ENCODE measurements at places on chromosomes 3 and 15. TPM values are rescaled to one million over a fixed set of nuclear protein-coding genes. Genes with fewer than 3 reads are reported as not detected.
A peak's percentile ranks its signal among the peaks of the same experiment; 100 is the strongest.

DNA sequence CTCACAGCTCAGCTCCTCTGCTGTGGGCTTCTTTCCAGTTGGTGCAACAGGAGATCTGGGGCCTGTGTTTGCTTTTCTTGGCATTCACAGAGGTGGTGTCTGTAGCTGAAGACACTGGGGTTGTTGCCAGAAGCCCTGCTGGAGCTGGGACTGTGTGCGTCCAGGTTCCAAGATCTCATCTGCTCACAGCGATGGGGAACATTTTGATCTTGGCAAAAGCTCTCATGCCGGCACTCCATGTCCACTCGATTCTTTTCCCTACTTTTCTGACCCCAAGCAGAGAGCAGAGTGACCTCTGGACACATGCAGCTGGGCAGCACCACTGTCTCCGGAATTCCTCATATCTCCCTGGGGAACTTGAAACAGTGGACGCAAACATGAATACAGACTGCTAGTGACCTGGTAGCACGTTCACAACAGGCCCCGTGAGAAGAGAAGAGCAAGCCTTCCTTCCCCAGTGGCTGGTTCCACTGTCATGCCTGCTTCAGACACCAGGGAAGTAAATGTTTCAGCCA, 36.1 kb upstream of the MECOM start:
- peaks cover 19% of the 10 kb centered on the region for H3K27me3 ChIP-seq
- H3K27ac ChIP-seq: no peak overlapping the region
- no peak for DNase-seq
- H3K4me3 ChIP-seq: no peak overlapping the region

DNA sequence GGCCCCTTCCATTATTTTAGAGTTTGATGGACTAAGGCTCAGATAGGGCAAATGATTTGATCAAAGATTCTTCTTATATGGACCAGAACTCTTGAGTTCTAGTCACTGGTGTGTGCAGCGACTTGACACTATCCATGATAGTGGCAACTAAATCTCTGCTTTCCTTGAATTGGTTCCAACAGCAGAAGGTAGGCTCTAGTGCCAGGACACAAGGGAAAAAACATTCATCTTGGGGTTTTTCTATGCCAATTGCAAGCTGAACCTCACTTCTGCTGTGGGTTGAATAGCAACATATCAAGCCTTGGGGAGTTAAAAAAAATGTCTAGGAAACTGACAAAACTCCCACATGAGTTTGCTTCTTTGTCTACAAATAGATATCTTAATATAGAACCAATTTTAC, 35.1 kb downstream of the CTXND1 start:
- no peaks in the 10 kb centered on the region for H3K36me3 ChIP-seq
- no peak overlapping the region for H3K27ac ChIP-seq
- DNase-seq: no peak
- no peak overlapping the region for H3K4me3 ChIP-seq

DNA sequence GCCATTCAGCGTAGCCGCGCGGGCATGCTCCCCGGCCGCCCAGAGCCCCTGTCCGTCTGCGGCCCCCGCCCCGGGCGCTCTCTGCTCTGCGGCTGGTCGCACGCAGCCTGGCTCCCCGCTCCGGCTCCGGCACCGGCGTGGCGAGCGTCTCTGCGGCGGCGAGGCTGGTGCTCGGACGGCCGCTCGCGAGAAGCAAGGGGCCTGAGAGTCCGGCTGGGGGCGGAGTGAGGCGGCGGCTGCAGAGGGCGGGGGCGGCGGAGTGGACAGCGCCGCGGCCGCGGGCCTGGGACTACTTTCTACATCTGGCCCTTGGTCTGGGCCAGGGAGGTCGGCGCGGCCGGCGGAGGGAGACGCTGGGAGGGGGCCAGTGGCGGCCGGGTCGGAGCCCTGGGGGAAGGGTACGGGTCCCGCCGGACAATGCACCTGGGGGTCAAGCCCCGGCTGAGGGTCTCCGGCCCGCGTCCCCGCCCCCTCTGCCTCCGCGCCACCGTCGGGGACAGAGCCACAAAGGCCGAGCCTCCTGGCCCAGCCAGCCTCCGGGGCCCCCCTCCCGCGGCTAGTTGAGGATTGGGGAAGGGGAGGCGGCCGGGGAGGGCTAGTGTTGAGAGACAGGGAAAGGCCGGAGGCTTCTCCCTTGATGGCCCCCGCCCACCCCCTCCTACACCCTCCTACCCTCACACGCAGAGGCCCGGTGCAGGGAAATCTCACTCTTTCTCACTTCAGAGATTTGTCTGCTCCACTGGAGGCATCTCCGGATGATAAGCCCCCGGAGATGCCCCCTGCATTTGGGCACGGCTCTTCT, at the start of gene PRTG:
Gene PRTG (minus strand): TSS at position 226 of the 802 bp plus-strand sequence. CDS start 221 bp downstream, at position 5.
- DNase-seq: no peak
- H3K27me3 ChIP-seq: peaks cover 30% of the 10 kb centered on the region
- H3K4me1 ChIP-seq: peaks cover 3% of the 10 kb centered on the region
- no peaks in the 10 kb centered on the region for H3K36me3 ChIP-seq

DNA sequence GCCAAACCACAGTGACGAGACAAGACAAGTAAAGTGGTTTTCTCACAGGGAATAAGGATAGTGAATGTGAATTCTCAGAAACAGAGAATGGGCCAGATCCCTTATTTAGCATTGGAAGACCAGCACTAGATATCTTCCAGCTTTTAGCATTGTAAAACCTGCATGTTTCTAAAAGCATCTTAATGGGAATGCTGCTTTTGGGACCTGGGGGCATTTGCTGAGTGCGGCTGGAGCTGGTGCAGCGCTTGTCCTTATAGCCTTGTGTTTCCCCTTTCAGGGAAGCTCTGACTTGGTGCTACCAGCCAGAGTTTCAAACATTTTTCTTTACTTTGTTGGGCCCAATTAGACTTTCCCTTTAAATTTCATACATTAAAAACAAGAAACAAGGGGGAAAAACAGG, 52.9 kb downstream of the CLSTN2 start:
- no peaks in the 10 kb centered on the region for H3K4me1 ChIP-seq
- no peak overlapping the region for H3K4me3 ChIP-seq
- no peak for DNase-seq
- no peak overlapping the region for H3K27ac ChIP-seq
- H3K36me3 ChIP-seq: no peaks in the 10 kb centered on the region
- no peaks in the 10 kb centered on the region for H3K27me3 ChIP-seq

DNA sequence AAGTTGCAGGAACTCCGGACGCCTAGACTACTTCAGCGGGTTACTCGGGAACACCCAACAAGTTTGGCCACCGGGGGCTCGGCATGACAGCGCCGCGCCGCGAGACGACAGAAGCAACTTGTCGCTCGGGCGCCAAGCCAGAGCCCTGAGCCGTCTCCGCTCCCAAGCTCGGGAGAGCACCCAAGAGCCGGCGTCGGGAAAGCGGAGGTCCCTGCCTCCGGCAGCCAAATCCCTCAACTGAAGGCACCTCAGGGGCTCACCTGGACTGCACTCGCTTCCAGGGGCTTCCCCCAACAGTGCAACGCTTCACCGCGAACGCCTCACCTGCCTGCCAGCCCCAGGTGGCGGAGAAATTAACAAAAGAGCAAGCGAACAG, 640 bp downstream of the MB21D2 start:
- peaks cover 77% of the 10 kb centered on the region for H3K27me3 ChIP-seq
- peaks cover 25% of the 10 kb centered on the region for H3K4me1 ChIP-seq
- peak; percentile 45 for DNase-seq
- H3K4me3 ChIP-seq: peak overlapping the region; percentile 80
- H3K27ac ChIP-seq: peak overlapping the region; percentile 70
- H3K36me3 ChIP-seq: no peaks in the 10 kb centered on the region

DNA sequence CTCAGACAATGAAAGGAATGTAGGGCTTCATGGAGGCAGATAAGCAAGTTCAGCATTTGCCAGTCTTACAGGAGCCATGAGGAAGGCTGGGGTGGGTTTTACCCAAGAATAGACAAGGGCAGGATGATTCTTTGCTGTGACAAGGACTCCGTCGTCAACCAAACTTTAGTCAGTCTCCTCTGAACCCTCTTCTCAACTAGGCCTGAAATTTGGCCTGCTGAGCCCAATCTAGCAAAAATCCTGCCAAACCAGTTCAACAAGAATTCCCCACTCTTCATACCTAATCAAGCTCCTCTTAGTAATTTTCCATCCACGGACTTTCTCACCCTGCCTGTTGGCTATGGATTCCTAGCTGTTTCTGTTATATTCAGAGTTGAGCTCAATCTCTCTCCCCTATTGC, 280.5 kb downstream of the TBL1XR1 start:
- no peak overlapping the region for H3K4me3 ChIP-seq
- no peaks in the 10 kb centered on the region for H3K27me3 ChIP-seq
- DNase-seq: no peak

DNA sequence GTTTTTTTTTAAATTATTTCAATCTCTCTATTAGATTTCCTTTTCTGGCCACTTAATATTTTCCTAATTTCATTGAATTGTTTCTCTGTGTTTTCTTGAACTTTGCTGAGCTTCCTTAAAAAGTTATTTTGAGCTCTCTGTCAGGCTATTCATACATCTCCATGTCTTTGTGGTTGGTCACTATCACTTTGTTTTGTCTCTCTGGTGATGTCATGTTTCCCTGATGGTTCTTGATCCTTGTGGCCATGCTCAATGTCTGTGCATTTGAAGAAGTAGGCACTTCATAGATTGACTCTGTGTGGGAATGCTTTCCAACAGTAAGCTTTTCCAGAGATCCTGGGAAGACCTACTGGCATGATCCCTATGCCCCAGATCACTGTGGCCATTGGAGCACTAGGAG, 18.6 kb downstream of the CD200R1 start:
- H3K27me3 ChIP-seq: no peaks in the 10 kb centered on the region
- H3K4me3 ChIP-seq: no peak overlapping the region
- peaks cover 35% of the 10 kb centered on the region for H3K36me3 ChIP-seq
- peaks cover 20% of the 10 kb centered on the region for H3K4me1 ChIP-seq
- no peak for DNase-seq

DNA sequence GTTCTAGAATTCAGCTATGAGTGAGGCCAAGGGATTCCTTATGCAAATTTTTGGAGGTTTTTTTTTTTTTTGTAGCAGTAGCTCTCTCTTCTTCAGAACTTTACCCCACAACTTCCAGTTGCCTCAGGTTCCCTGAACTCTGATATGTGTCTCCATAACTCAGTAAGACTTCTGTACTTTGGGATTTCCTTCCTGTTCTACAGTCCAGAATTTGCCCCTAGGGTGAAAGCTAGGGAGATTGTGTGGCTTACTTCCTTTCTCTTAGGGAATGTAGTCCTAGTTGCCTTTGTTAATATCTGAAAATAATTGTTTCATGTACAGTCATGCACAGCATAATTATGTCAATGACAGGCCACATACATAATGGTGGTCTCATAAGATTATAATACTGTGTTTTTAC, 30.8 kb downstream of the LRRC28 start:
- peaks cover 20% of the 10 kb centered on the region for H3K36me3 ChIP-seq
- DNase-seq: no peak
- no peak overlapping the region for H3K27ac ChIP-seq
- H3K4me3 ChIP-seq: no peak overlapping the region
- peaks cover 32% of the 10 kb centered on the region for H3K4me1 ChIP-seq

- H3K27me3 ChIP-seq: no peaks in the 10 kb centered on the region
- peak overlapping the region; percentile 39 for H3K27ac ChIP-seq
- peaks cover 55% of the 10 kb centered on the region for H3K4me1 ChIP-seq
- H3K36me3 ChIP-seq: peaks cover 12% of the 10 kb centered on the region
- H3K4me3 ChIP-seq: peak overlapping the region; percentile 12
Observed at GRCh38 chr3:31220431-31220830, 312.3 kb upstream of the STT3B start.

- no peaks in the 10 kb centered on the region for H3K4me1 ChIP-seq
- H3K4me3 ChIP-seq: no peak overlapping the region
- no peaks in the 10 kb centered on the region for H3K36me3 ChIP-seq
- no peak for DNase-seq
Observed at GRCh38 chr3:66066963-66067617, 28.4 kb upstream of the MAGI1 start.

DNA sequence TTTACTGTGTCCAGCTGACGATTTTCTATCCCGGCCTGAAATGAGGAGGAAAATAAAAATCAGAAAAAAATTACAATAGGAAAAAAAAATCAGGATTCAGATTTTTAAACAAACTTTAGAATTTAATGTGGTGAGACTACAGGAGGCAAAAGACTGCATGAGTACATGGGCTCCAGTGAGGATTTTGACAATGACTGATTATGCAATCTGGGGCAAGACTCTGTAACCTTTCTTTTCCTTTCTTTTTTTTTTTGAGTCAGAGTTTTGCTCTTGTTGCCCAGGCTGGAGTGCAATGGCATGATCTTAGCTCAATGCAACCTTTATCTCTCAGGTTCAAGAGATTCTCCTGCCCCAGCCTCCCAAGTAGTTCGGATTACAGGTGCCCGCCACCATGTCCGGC, 29.9 kb downstream of the SPG11 start:
- H3K4me3 ChIP-seq: no peak overlapping the region
- H3K27me3 ChIP-seq: no peaks in the 10 kb centered on the region
- peak overlapping the region; percentile 73 for H3K27ac ChIP-seq
- H3K4me1 ChIP-seq: peaks cover 17% of the 10 kb centered on the region

DNA sequence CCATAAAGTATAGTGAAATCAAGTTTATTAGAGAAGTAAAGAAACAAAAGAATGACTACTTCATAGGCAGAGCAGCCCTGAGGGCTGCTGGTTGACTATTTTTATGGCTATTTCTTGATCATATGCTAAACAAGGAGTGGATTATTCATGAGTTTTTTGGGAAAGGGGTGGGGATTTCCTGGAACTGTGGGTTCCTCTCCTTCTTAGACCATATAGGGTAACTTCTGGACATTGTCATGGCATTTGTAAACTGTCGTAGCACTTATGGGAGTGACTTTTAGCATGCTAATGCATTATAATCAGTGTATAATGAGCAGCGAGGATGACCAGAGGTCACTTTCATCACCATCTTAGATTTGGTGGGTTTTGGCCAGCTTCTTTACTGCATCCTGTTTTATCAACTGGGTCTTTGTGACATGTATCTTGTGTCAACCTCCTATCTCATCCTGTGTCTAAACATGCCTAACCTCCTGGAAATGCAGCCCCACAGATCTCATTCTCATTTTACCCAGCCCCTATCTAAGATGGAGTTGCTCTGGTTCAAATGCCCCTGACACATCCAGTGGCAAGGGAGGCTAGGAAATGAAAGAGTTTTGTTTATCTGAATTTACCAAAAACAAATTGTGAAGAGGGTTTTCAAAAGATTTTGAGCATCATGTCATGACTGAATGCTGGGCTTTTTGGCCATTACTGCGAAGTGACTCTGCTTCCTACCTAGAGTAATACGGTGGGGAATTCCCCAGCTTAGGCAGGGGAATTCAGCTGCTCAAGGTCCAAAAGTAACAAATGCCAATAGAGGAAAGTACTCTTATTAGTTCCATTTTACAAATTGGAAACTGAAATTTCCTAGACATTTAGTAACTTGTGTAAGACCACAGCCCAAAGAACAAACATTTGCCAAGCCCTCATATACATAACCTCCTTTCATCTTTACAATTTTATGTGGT, 6.2 kb upstream of the SPSB4 start:
- no peaks in the 10 kb centered on the region for H3K36me3 ChIP-seq
- no peak overlapping the region for H3K4me3 ChIP-seq
- peaks cover 46% of the 10 kb centered on the region for H3K27me3 ChIP-seq
- DNase-seq: no peak
- H3K4me1 ChIP-seq: no peaks in the 10 kb centered on the region

Gene MELTF
- 3.3 TPM for total RNA-seq

Gene CHRFAM7A
- 0.73 TPM for total RNA-seq

All from activated CD8-positive, alpha-beta memory T cell treated with anti-CD3 and anti-CD28 coated beads, Interleukin-2, amount 10 ng/mL, durations not matched to agents 7 days and 5 days (primary cell).